Forelimb muscle (tissue), 1 donor: ENCODE measurements at places on chromosomes 1 and 21.

- no peak for DNase-seq
Observed at GRCh38 chr1:119544165-119544762, 37.3 kb downstream of the HSD3B1 start.

- no peak for DNase-seq
Observed at GRCh38 chr1:85665932-85666331, 42.3 kb downstream of the ZNHIT6 start.

- DNase-seq: no peak
Observed at GRCh38 chr1:247291161-247291560, 35.3 kb downstream of the VN1R5 start.

DNA sequence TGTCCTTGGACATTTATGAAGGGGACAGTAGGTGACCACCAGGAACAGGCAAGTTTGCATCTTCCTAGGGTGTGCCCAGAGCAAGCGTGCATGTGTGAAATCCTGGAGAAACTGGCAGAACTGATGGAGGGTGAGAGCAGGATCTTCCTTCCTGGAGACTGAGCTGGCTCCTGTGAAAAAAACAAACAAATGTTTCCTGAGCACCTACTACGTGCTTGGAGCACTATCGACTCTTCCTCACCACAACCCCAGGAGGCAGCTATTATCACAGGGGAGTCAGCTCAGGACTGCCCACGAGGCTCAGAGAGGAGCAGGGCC, 1.5 kb upstream of the EDN2 start:
- DNase-seq: no peak
